Activated naive CD4-positive, alpha-beta T cell treated with anti-CD3 and anti-CD28 coated beads for 36 hours (primary cell): ENCODE measurements at places on chromosomes 13 and 19.

DNA sequence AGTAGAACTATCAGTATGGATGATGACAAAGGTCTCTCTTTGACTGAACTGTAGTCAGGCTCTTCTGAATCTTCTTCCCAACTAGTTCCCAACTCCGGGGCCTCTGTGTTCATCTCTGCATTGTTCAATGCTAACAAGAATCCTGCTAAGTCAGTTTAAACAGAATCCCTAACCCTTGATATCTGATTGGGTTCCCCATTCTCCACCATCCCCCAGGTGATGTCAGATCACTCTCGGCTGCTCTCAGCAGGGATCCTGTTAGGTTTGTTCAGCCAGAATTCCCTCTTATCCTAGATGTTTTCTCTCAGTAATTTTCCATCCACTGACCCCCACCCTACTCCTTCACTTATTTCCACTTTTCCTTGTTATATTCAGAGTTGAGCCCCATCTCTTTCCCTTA lies 223.6 kb downstream of the RGCC start:
- no peak for DNase-seq

DNA sequence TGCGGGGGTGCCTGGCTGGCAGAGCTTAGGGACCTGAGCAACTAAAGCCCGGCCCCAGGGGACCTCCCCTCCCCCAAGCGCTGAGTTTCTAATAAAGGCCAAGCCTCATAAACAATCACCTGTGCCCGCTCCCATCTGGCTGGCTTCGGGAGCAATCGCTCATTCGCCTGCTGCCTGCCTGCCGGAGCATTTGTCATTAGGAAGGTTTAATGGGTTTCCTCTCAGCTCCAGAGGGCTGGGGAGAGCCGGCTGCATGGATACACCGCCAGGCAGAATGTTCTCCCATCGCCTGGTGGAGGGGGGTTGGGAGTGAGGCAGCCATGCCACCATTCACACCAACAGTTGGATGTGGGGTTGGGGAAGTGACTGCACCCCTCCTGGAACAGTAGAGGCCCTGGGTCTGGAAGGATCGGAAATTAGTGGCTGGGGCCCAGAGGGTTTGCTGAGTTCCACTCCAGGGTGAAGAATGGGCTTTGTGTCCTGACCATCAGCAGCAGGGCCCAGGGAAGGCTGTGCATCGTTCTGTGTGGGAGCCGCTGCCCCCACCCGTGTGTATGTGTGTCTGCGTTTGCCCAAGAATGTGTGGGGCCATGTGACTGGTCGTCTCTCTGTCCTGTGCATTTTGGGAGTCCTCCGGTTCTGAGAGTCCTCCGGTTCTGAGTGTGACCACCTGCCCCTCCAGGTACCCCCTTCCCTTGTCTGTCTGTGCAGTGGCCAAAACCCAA lies 15.3 kb downstream of the PIN1 start:
- DNase-seq, result no peak

DNA sequence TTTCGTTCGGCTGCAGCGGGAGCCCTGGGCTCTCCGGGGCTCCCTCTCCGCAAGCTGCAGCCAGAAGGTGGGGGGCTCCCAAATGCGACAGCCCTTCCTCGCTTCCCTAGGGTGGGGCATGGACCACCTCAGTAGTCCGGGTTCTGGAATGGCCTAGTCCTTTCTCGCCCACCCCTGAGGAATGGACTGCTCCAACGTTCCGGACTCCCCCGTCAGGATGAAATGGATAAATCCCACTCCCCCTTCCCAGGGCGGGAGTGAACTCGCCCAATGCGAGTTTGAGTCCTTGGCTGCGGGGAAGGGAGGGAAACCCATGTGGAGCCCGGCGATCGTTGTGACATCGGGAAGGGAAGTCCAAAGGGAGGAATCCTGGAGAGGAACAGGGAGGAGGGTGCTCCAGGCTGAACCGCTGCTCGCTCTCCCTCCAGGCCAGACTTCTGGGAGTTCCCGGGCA lies 5.5 kb downstream of the HRC start:
- no peak for DNase-seq

- peak; percentile 25 for DNase-seq
These were observed 362.6 kb downstream of the KLF5 start for GRCh38 chr13:73421310-73421912.
